ENCODE measurements at places on chromosomes 7 and 10. TPM values are rescaled to one million over a fixed set of nuclear protein-coding genes. Genes with fewer than 3 reads are reported as not detected.

- no peak for ATAC-seq
Observed at GRCh38 chr10:50480054-50481007, 143.4 kb downstream of the SGMS1 start.

GRCh38 chr7:142436601-142437000 is 178.7 kb upstream of the PRSS58 start:
- no peak for ATAC-seq

- no peak for ATAC-seq
Observed at GRCh38 chr7:79217468-79217867, 236.0 kb downstream of the MAGI2 start.

TSC22D4 gene
- 26.9 TPM for total RNA-seq

- no peak for ATAC-seq
Observed at GRCh38 chr7:108190891-108191290, 60.7 kb upstream of the LAMB4 start.

- no peak for ATAC-seq
Observed at GRCh38 chr10:103491729-103492364, 1.7 kb upstream of the NEURL1 start.

DNA sequence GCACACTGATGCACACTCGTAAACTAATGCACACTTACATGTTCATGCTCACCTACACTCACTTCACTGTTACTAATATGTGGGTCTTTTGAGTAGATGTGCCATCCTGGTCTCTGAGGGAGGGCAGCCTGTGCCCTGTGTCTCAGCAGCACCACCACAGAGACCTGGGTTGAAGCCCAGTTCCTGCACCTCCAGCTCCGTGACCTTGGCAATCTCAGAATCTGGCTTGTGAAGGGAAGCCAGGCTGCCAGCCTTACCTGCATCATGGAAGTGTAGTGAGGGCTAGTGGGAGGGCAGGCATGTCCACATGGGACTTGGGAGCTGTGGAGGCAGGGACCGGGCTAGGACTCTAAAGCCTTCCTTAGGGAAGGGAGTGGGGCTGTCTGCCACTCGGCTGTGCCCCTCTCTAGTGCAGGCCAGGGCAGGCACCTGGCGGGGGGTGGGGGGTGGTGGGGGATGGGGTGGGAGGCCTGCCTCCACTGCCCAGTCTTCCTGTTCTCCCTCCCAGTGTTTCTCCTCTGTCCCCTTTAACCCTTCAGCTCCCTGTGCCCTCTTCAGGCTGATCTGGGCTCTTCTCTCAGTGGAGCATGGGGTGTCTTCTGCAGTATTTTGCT is 8.1 kb downstream of the ADCY1 start:
- ATAC-seq = no peak

- ATAC-seq = peak; percentile 83
Observed at GRCh38 chr7:46932676-46933424, 649.1 kb downstream of the TNS3 start.

CYP2E1 gene
- total RNA-seq = 1.2 TPM

TFR2 gene
- total RNA-seq = not detected

ECD gene
- 29.6 TPM for total RNA-seq

GRCh38 chr10:99346247-99346646 is 17.1 kb downstream of the CNNM1 start:
- ATAC-seq = no peak

DNA sequence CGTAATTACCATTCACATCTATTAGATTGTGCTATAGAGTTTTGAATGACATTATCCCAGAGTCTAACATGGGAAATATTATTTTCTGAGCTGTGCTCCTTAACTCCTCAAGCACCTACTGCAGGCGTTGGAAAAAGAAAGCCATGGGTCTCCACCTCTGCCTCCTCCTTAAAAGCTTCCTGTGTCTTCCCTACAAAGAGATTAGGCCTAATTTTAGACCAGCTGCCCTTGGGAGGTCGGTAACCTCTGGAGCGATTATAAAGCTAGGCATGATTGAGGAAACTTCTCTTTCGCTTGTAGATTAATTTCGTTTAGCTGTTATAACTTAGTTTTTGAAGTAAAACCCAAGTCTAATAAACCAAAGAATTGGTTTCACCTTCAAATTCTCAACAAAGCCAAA is 75.2 kb downstream of the PLXDC2 start:
- no peak for ATAC-seq

DNA sequence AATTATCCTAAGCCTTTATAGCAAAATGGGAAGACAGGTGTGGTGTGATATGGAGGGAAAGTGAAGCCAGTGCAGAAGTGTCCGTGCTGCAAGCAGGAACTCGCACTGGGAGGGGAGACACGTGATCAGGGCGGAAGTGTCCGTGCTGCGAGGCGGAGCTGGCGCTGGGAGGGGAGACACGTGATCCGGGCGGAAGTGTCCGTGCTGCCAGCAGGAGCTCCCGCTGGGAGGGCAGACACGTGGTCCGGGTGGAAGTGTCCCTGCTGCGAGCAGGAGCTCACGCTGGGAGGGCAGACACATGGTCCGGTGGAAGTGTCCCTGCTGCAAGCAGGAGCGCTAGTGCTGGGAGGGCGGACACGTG is 40.5 kb upstream of the PRKAR1B start:
- no peak for ATAC-seq

CADPS2 gene
- total RNA-seq = 20.3 TPM

- no peak for ATAC-seq
Observed at GRCh38 chr10:2627969-2628368, 439.4 kb upstream of the PFKP start.

- no peak for ATAC-seq
Observed at GRCh38 chr7:154200241-154200640, 148.0 kb downstream of the DPP6 start.

DNA sequence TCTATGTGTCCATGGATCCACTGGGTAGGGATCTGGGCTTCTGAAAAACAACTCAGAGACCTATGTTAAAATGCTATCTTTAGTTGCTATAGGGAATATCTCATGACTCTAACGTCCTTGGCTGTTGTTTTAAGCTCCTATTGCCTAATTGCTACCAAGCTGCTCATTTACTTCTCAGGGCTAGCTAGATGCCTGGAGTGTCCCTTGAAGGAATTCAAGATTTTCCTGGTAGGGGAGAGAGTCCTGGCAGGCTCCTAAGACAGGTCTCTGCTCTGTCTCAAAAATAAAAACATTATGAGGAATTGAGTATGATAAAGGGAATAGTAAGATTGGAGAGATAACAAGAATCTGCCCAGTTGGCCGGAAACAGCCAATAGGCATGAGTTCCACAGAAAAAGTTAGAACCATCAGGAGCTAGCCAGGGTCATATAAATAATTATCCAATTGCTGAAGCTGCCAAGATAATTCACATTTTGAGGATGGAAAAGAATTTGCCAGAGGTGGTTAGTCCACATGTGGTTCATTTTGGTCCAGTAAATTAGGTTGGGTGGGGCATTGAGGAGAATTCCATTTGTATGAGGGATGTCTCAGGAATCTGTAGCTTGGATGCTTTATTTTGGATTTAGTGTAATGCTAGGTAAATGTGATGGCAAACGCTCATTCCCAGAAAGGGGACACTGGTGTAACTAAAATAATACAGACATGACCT is 362.7 kb upstream of the VSTM2A start:
- ATAC-seq = no peak

DNA sequence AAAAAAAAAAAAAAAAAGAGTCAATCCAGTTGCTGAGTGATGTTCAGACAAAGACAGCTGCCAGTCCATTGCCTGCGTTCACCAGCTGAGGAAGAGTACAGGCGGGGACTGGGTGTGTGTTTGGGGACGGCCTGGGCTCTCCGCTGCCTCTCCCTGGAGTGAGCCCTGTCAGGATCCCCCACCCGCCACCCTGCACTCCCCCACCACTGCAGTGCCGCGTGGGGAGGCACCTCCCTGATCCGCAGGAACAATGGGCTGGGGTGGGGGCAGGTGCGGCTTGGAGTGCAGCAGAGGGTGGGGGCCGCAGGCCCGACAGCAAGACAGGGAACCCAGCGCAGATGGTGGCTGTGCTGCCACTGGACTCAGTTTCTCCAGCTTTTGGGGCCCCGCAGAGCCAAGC is 1.4 kb downstream of the HSPA12A start:
- no peak for ATAC-seq

- ATAC-seq = no peak
Observed at GRCh38 chr7:88835147-88835728, 39.7 kb upstream of the TEX47 start.

DNA sequence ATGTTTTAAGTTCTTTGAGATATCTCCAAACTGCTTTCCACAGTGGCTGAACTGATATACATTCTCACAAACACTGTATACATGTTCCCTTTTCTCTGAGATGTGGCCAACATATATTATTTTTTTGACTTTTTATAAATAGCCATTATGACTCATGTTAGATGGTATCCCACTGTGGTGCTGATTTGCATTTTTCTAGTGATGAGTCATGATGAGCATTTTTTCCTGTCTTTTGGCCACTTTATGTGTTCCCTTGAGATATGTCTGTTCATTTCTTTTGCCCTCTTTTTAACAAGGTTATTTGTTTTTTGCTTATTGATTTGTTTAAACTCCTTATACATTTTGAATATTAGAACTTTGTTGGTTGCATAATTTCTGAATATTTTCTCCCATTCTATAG is 1055.1 kb downstream of the NXPH1 start:
- ATAC-seq = no peak

- no peak for ATAC-seq
Observed at GRCh38 chr10:122331615-122332446, 42.7 kb upstream of the PLEKHA1 start.

GRCh38 chr10:2556883-2557282 is 510.5 kb upstream of the PFKP start:
- ATAC-seq = no peak

TMEM213 gene
- total RNA-seq = not detected

DNA sequence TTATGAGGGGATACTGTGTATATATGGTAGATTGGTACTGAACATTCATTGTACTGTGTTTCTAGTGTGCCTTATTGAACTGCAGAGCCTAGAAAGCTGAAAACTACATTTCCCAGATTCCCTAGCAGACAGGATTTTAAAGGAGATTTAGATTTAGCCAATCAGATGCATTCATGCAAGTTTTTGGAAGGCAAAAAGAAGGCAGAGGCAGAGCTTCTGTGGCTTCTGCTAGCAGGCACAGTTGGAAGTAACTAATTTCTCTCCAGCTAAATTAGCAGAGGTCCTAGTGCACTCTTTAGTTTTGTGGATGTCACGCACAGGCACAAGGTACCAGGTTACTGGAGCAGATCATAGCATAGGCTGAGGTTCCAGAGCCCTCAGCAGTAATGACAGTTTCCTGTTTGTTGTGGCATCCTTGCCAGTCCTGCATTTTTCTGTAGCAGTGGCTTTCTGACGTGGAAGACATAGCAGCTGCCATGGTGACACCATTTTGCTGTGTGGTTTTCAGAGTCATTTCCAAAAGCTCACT is 83.7 kb upstream of the CCDC71L start:
- ATAC-seq = no peak

- no peak for ATAC-seq
Observed at GRCh38 chr7:41882256-41882655, 179.4 kb upstream of the INHBA start.

DNA sequence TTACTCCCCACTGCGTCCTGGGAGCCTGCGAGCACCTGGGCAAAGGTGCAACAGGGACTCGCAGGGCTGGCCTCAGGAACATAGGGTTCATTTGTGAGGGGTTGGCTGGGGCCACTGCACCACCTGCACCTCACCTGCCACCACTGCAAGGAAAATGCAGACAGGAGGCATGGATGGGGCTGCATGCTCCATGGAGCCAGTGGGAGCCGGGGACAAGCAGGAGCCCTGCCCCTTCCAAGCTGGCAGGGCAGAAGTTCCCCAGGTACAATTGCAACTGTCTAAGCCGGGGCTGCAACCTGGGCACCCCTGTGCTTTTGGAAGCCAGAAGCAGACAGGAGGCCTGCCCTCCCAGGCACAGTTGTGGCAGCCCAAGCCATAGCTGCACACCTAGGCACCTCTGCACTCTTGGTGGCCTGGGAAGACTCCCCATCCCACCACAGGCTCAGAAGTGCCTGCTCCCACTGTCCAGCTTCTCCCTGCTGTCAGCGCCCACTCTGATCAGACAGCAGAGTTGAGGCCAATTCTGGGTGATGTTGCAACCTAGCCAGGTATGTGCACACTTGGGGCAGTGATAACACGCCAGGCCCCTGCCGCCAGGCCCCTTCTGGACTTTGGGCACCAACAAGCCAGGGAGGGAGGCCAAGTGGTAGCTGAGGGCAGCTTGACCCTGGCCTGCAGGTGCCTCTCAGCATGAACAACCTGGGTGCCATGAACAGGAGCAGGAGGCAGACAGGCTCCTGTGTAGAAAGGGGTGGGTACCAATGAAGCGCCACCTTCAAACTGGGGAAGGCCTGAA is 58.2 kb downstream of the TMEM106B start:
- ATAC-seq = no peak

- no peak for ATAC-seq
Observed at GRCh38 chr7:159093351-159093971, 51.2 kb downstream of the VIPR2 start.

TMEM196 gene
- not detected for total RNA-seq

DNA sequence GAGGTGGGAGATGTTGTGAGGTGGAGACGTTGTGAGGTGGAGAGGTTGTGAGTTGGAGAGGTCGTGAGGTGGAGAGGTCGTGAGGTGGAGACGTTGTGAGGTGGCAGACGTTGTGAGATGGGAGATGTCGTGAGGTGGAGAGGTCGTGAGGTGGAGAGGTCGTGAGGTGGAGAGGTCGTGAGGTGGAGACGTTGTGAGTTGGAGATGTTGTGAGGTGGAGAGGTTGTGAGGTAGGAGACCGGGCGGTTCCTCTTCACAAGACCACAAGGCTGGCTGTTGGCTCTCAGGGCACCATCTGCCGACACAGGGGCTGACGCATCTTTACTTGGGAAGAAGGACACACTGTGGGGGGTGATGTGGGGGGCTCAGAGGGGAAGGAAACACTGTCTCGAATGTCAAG is 34.7 kb upstream of the SHH start:
- ATAC-seq = no peak

MEOX2 gene
- total RNA-seq = 6.2 TPM

ACSM6 gene
- not detected for total RNA-seq

- no peak for ATAC-seq
Observed at GRCh38 chr10:127306479-127306878, 110.1 kb upstream of the INSYN2A start.

SLC18A3 gene
- 1.7 TPM for total RNA-seq

DNA sequence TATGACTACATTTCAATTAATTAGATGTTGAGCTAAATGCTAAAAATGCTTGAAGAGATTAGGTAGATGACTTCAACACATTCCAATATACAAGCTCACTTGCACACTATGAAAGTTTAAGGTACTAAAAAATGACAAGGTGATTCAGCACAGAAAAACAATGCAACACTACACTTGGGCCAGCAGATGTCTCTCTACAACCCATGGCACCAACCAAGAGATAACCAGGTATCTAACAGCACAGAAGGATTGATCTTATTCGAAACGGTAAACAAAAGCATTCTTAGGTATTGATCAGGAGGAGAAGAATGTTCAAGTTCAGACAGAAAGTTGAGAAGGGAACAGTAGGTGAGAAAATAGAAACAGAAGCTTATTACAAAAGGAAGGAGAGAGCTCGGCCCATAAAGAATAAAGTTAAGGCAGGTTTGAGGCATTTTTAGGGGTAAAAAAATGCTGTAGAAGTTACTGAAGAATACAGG is 248.2 kb upstream of the KLF14 start:
- ATAC-seq = no peak

GRCh38 chr10:124630551-124630950 is 113.6 kb downstream of the FAM53B start:
- no peak for ATAC-seq
